ENCODE measurements at places on chromosomes 1 and 21. TPM values are rescaled to one million over a fixed set of nuclear protein-coding genes. Genes with fewer than 3 reads are reported as not detected.

GRCh38 chr1:45568421-45568820, 15.4 kb upstream of the NASP start:
- no peak for DNase-seq

DNA sequence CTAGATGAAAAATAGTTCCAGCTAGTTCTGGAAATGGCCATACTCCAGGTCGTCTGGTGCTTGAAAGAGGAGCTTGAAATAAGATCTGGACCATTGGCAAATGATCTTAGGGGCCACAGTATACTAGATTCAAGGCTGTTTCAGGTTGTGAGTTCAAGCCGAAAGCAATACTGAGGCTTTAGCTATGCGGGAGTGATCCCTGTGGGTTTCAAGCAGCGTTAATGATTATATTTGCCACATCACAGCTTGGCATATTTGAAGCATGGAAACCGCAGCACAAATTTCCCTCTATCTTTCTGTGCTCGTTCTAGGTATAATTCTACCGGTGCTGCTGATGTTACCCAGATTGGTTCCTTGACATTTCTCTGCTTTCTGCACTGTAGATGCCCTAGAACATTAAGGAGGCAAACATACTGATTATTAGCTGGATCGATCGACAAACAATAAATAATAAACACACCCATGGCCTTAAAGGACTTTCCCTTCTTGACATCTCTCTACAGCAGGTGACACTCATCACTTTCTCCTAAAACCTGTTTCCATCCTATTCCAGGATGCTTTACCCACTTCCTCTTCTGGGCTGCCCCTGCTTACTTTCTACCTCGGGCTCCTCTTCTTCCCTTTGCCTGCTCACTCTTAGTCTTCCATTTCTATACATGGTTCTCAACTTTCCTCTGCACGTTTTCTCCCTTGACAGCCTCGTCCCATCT, 40.6 kb upstream of the LYST start:
- no peak for DNase-seq

GRCh38 chr1:73770109-73770905, 427.7 kb downstream of the LRRIQ3 start:
- no peak for DNase-seq

DNA sequence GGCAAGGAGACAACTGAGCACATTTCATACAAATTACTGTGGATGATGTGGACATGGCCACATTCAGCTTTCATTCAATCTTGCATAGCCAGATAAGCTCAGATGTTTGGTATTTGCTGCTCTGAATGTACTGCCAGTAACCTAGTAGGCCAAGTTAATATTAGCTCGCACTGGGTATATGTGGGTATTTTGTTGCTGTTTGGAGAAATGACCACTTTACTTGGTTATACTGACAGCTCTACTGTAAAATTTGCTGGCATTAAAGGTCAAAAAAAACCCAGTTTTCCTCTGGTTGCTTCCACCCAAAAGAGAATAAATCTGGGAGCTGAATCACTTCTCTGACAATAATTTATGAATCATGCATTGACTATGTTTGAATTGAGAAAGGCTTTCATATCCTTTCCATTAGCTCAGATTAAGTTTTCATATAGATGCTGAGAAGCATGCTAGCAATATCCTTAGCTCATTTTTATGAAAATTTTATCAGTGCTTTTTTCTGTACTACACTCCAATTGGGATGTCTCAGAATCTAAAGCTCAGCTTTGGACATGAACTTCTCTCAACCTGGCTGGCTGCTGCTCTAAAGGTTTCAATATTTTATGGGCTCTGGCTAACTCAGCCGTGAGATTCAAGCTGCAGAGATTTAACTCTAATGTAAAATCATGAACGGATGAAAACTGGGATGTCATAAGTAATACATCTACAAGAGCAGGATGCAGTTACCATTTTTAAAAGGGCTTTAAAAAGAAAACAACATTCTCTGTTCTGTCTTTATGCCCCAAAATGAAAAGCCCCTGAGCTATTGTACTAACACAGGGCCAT, 330.0 kb downstream of the BARHL2 start:
- no peak for DNase-seq

- DNase-seq: no peak
Measured at GRCh38 chr1:84930329-84930728, 37.3 kb upstream of the LPAR3 start.

GRCh38 chr1:47443530-47444296, 5.9 kb downstream of the FOXD2 start:
- DNase-seq: no peak

DNA sequence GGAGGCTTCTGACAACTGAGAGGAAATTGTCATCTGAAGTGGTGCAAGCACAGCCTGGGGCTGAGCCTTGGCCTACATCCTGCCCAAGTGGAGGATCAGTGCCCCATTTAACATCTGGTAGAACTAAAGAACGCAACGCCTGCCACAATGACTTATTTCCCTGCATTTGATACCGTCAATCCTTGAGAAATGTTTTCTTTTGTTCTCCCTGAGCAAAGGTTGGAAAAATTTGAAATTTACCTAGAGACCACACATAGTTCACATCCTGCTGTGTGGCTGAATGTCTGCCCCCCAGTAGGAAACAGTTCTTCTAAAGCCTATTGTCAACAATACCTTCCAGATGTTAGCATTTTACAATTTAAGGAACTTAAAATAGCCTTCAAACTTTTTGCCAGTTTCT, 5.6 kb upstream of the RGS4 start:
- DNase-seq: no peak

DNA sequence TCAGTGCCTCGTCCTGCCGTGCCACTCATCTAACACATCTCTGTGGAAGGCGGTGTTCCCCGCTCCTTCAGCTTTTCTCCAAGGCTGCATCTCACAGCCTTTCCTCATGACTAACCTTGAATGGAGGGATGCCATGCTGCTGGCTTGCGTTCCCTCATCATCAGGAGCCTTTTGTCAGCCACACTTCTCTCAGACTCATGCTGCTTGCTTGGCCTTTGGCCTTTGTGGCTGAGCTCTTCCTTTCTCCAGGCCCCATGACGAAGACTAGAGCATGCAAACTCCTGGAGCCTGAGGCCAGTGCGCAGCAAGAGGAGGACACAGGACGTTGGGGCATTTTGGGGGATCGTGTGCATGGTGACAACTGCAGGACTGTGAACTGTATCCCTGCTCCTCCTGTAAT, 70.8 kb downstream of the SYT2 start:
- DNase-seq: no peak

GRCh38 chr1:53601867-53602775, 136.8 kb downstream of the GLIS1 start:
- no peak for DNase-seq

GRCh38 chr1:214492401-214493075, 58.9 kb downstream of the PTPN14 start:
- no peak for DNase-seq

DNA sequence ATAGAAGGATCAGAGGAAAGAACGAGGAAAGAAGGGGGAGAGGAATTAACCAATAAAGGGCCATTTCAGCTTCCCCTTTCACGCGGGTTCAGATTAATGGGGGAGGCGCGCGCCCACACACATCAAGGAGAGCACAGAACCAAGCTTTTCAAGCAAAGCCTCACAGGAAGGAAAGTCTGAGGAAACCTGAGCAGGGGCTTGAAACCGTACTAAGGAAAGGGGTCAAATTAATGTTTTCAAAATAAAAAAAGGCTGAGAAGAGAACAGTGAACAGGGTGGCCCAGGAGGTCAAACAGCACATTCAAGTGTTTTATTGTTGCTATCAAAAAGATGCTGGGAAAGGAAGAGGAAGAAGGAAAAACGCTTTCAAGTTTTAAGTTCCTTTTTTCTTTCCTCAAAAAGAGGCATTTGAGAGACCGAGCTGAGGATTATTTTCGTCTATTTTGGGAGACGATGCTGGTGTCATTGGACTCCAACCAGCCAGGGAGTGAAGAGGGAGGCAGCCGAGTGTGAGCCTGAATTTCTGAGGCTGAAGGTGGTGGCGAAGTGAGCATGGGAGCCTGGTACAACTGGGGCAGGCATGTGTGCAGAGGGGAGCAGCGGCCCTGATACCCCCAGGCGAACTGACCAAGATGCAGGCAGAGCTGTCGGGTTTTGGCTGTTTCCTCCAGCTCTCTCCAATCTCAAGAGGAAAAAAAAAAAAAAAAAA, 88.4 kb downstream of the PROX1 start:
- DNase-seq: no peak

- no peak for DNase-seq
Measured at GRCh38 chr1:76135835-76136234, 61.3 kb downstream of the ST6GALNAC3 start.

Gene CACNA1E
- total RNA-seq: not detected

Gene RASAL2
- total RNA-seq: 32.4 TPM

Gene FTCD
- 1.3 TPM for total RNA-seq

Gene SASS6
- 8.7 TPM for total RNA-seq

Gene CASQ1
- not detected for total RNA-seq

Gene GRIK1
- total RNA-seq: not detected

Gene EXTL1
- not detected for total RNA-seq

Gene MYOM3
- total RNA-seq: 1.0 TPM
